Cardiac septum (tissue), 1 donor: ENCODE measurements at places on chromosomes 16 and 17. TPM values are rescaled to one million over a fixed set of nuclear protein-coding genes. Genes with fewer than 3 reads are reported as not detected.

GRCh38 chr17:17104494-17104893, 62.2 kb downstream of the MPRIP start:
- no peak for DNase-seq

Gene FBXO31
- 73.9 TPM for total RNA-seq

GRCh38 chr16:3180445-3180878, 7.5 kb upstream of the OR1F1 start:
- DNase-seq, result no peak

Gene SGSH
- total RNA-seq, result 21.4 TPM

Gene CSH1
- not detected for total RNA-seq

GRCh38 chr17:79603771-79604170, 7.1 kb downstream of the RBFOX3 start:
- no peak for DNase-seq

DNA sequence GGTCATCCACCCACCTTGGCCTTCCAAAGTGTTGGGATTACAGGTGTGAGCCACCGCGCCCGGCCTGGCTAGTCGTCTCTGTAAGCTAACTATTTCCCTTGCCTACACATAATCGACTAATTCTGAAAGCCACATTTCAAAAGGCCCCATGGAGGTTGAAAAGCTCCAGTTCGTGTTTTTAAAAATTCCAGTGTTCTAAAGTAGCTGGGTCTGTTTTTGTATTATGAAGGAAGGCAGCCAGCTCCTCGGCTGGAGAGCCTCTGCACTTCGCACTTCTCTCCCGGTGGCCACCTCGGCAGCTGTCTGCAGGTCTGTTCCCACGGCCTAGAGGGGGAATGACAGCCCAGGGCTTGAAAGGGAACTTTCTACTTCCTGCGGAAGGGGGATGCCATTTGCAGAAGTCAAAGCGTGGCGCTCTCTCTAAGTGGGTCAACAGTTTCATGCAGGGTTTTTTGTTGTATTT, 16.9 kb downstream of the HASPIN start:
- no peak for DNase-seq

GRCh38 chr17:35934760-35935159, 4.2 kb upstream of the RDM1 start:
- DNase-seq, result no peak

DNA sequence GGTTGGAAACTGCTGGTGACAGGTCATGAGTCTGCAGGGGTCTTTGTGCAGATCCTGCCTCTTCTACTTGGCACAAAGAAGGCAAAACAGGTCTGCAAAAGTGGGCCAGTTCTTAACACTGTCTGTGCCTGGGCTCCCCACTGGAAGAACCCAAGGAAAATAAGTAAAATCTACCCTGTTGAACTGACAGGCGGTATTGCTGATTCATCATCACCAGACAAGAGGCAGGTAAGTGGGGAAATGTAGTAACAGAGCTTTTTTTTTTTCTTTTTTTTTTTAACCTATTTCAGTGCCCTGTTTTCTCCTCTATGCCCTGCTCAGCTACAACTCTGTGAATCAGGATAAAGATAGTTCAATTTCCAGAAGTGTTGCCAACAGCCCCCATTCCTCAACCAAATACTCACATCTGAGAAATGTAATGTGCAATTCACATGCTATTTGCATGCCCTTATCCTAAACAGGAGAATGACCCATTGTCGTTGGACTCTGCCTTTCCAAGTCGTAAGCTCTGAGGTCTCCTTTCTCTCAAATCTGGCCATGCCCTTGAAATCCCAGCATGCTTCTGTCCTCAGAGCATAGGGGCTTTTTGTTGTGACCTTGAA, 237.0 kb downstream of the SOX9 start:
- no peak for DNase-seq

- DNase-seq, result no peak
Observed at GRCh38 chr16:79329967-79330366, 270.6 kb downstream of the MAF start.

DNA sequence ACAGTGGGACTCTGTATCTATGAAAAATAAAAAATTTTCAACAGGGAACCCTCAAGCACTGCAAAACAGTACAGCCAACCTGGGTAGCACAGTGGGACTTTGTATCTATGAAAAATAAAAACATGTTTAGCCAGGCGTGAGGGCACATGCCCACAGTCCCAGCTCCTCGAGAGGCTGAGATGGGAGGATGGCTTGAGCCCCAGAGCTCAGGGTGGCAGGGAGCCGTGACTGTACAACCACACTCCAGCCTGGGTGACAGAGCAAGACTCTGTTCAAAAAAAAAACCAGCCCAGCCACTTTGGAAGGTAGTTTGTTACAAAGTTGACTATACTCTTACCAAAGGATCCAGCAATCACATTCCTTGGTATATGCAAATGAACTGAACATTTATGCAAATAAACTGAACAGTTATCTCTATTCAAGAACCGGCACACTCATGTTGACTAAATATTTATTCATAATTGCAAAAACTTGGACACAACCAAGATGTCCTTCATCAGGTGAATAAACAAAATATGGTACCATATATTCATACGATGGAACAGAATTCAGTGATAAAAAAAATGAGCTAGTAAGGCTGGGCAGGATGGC, 5.2 kb downstream of the RPH3AL start:
- DNase-seq, result no peak

DNA sequence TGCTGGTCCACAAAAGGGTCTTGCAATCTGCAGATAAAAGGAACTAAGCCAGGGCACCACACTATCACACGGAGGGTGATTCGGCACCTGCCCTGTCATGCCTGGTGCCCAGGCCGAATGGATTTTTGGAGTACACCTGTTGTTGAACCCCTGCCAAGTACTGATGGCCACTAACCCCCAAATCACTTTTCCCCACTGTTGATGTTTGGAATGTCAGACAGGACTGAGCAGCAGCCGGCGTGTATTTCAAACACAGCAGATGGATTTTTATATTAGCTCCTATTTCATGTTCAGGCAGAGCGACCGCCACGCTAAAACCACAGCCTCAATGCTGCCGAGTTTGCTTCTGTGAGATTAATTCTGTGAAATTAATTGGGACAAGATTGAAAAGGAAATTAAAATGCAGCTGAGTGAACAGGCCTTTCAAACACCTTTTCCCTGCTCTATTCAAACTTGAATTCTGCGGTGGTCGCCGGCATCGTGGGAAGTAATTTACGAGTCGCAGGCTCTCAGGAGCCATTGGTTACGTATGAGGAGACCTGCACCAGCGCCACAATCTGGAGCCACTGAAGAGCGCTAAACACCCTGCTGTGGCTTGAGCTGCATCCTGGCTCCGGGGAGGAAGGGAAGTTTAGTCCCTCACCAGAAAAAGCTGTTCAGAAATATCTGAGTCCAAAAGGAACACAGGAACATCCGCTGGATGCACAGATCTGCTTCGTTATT, 48.5 kb downstream of the SNX11 start:
- DNase-seq, result no peak

DNA sequence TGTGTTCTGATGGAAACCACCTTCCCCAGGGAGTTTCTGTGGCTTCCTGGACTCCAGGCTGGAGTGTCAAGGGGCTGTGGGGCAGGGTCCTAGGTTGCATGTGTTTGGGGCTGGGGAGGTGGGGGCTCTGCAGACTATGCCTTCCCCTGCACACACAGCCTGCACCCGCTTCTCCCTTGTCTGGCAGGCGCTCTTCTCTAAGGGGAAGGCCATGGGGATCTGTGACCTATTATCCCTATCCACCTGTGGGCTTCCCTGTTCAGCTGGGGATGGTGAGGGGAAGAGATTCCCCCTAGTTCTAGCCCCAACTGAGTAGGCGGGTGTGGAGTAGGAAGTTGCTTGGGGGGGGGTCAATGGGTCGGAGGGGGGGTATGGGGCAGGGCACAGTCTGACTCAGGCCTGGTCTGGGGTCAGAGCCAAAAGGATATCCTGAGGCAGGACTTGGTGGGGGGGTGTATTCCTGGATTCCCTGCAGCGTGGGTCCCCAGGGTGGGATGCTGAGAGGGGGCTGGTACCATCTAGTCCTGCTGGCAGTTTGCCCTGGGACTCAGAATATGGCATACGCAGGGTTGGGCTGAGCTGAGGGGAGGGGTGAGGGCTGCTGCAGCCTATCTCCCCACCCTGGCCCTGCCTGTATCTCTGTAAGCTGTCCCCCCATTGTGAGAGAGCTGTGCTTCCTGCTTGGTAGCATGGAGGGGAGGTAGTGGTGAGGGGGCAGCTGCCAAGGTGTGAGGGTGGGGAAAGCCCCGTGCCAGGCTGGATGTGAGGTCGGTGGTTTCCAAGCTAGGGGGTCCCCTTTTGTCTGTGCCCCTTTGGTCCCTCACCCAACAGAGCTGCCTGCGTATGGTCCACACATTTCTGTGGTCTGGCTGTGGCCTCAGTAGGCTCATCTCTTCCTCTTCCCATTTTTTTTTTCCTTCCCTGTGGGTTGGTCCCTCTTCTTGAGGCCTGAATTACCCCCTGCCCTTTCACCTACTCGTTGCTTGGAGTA, 14.7 kb downstream of the RARA start:
- DNase-seq, result no peak

- peak; percentile 10 for DNase-seq
Observed at GRCh38 chr17:45336390-45337182, 19.8 kb upstream of the MAP3K14 start.
